Adrenal gland (tissue), 19 donors: ENCODE measurements at places on chromosomes 4 and X. TPM values are rescaled to one million over a fixed set of nuclear protein-coding genes. Genes with fewer than 3 reads are reported as not detected.

DNA sequence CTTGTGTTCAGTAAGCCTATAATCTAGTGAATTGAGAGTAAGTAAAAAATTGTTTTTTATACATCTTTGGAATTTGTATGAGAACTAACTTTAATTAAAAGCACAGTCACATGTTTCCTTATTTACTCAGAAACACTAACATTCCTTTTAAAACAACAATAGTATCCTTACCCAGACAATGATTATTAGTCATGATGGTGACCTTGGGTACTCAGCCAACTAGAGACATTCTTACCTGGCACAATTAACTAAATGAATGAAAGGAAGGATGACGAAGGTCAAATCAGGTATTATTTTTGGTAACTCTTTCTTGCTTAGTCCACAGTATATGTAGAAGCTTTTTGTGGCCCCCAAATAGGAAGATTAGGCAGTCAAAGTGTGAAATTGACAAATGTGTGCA, 901.0 kb downstream of the FAT4 start:
- H3K4me1 ChIP-seq: no peaks in the 10 kb centered on the region
- no peak for DNase-seq
- no peaks in the 10 kb centered on the region for H3K27me3 ChIP-seq
- H3K27ac ChIP-seq: no peak overlapping the region
- no peaks in the 10 kb centered on the region for H3K36me3 ChIP-seq

GRCh38 chr4:62550121-62550520, 1350.0 kb downstream of the ADGRL3 start:
- H3K27me3 ChIP-seq: no peaks in the 10 kb centered on the region
- no peak overlapping the region for H3K27ac ChIP-seq
- no peaks in the 10 kb centered on the region for H3K36me3 ChIP-seq
- no peak overlapping the region for H3K4me3 ChIP-seq
- no peak for DNase-seq

The PAGE2 gene
- polyA plus RNA-seq: not detected

GRCh38 chrX:16187024-16187760, 19.9 kb downstream of the MAGEB17 start:
- H3K27me3 ChIP-seq: peaks cover 6% of the 10 kb centered on the region
- H3K4me1 ChIP-seq: no peaks in the 10 kb centered on the region
- no peak overlapping the region for H3K27ac ChIP-seq
- H3K36me3 ChIP-seq: no peaks in the 10 kb centered on the region

The COX7B2 gene
- polyA plus RNA-seq: not detected

- peak; percentile 76 for DNase-seq
- H3K36me3 ChIP-seq: no peaks in the 10 kb centered on the region
- H3K27me3 ChIP-seq: no peaks in the 10 kb centered on the region
- H3K27ac ChIP-seq: peak overlapping the region; percentile 61
- H3K4me1 ChIP-seq: no peaks in the 10 kb centered on the region
Measured at GRCh38 chrX:72368796-72369195, 63.1 kb upstream of the CITED1 start.

GRCh38 chr4:27429364-27429871, 568.8 kb downstream of the STIM2 start:
- H3K27me3 ChIP-seq: no peaks in the 10 kb centered on the region
- H3K36me3 ChIP-seq: no peaks in the 10 kb centered on the region
- DNase-seq: no peak
- H3K4me1 ChIP-seq: no peaks in the 10 kb centered on the region

The AR gene
- 0.98 TPM for polyA plus RNA-seq

The CTAG1B gene
- polyA plus RNA-seq: not detected

GRCh38 chrX:7801711-7802110, 41.3 kb upstream of the VCX start:
- H3K36me3 ChIP-seq: no peaks in the 10 kb centered on the region
- H3K27me3 ChIP-seq: no peaks in the 10 kb centered on the region
- no peak overlapping the region for H3K27ac ChIP-seq
- DNase-seq: no peak
- no peaks in the 10 kb centered on the region for H3K4me1 ChIP-seq

GRCh38 chr4:82500435-82501153, 61.2 kb downstream of the TMEM150C start:
- no peaks in the 10 kb centered on the region for H3K27me3 ChIP-seq
- no peak overlapping the region for H3K4me3 ChIP-seq
- H3K27ac ChIP-seq: no peak overlapping the region
- no peaks in the 10 kb centered on the region for H3K4me1 ChIP-seq
